ENCODE measurements at places on chromosomes 7 and 10.

GRCh38 chr10:101018600-101019439, 12.1 kb downstream of the PDZD7 start:
- no peak for DNase-seq

- DNase-seq = no peak
Measured at GRCh38 chr10:52637592-52637991, 135.0 kb downstream of the MBL2 start.

GRCh38 chr7:45236666-45237065, 79.1 kb downstream of the RAMP3 start:
- DNase-seq = no peak

- DNase-seq = no peak
Measured at GRCh38 chr7:15853832-15854470, 167.5 kb upstream of the MEOX2 start.

- DNase-seq = no peak
Measured at GRCh38 chr10:10368951-10369576, 648.6 kb upstream of the CELF2 start.

GRCh38 chr7:115417662-115418061, 495.8 kb downstream of the MDFIC start:
- no peak for DNase-seq
